Activated T-helper 2 cell treated with anti-CD3 and anti-CD28 coated beads, Interferon-gamma antibody, Interleukin-2, Interleukin-4, amounts not matched to agents 10 μg/mL and 5 μg/mL and 100 μg/mL, durations not matched to agents 14 hours and 24 hours and 36 hours (primary cell): ENCODE measurements at places on chromosomes 6 and 20. TPM values are rescaled to one million over a fixed set of nuclear protein-coding genes. Genes with fewer than 3 reads are reported as not detected.
A peak's percentile ranks its signal among the peaks of the same experiment; 100 is the strongest.

- peak; percentile 95 for DNase-seq
Observed at GRCh38 chr6:32894085-32895005, 40.4 kb downstream of the PSMB9 start.

The BMP6 gene
- 0.78 and 1.1 TPM in 2 replicates for total RNA-seq

DNA sequence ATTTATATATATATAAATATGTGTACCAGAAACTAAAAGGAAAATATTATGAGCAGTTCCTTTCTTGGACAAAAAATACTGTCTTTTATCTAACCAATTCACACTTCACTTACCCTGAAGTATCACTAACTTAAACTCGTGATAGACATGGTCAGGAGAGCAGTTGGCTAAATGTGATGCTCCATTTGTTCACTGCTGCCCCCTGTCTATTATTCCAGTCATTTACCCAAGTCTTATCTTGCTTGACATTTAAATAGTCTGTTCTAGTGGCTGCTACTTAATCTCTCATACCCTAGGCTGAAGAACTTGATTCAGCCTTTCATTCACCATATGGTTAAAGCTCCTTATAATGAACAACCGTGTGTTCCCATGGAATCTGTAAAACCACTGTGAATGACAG, 789.6 kb upstream of the EYS start:
- DNase-seq = no peak

- DNase-seq = no peak
Observed at GRCh38 chr6:160121981-160122380, 366 bp downstream of the SLC22A1 start.

- no peak for DNase-seq
Observed at GRCh38 chr6:112184951-112185350, 69.4 kb downstream of the LAMA4 start.

The CPXM1 gene
- 1.3 and 1.5 TPM in 2 replicates for total RNA-seq

The BPIFB4 gene
- not detected in 2 replicates for total RNA-seq

DNA sequence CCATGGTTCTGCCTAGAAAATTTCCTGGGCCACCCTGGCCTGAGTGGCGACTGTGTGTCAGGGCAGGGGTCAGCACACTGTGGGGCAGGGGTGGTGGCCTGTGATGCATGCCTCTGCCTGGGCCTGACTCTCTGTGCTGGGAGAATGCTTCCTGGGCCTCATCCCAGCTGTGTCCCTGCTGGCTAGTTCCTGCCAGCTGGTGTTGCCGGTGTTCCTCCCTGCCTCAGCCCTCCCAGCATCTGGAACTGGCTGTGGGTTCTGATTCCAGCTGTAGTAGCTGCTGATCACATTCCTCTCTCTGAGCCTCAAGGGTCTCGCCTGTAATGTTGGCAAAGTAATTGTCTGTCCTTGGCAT, 101.5 kb downstream of the SYCP2 start:
- DNase-seq = no peak

GRCh38 chr20:41650231-41650948, 32.2 kb upstream of the CHD6 start:
- no peak for DNase-seq

GRCh38 chr6:56691814-56692213, 49.1 kb upstream of the DST start:
- DNase-seq = no peak

GRCh38 chr20:32344835-32345506, 13.2 kb upstream of the ASXL1 start:
- DNase-seq = no peak

The OPRL1 gene
- total RNA-seq = 0.32 and 0.41 TPM in 2 replicates

The RHAG gene
- total RNA-seq = not detected in 2 replicates

The CST3 gene
- 0.82 and 1.5 TPM in 2 replicates for total RNA-seq

DNA sequence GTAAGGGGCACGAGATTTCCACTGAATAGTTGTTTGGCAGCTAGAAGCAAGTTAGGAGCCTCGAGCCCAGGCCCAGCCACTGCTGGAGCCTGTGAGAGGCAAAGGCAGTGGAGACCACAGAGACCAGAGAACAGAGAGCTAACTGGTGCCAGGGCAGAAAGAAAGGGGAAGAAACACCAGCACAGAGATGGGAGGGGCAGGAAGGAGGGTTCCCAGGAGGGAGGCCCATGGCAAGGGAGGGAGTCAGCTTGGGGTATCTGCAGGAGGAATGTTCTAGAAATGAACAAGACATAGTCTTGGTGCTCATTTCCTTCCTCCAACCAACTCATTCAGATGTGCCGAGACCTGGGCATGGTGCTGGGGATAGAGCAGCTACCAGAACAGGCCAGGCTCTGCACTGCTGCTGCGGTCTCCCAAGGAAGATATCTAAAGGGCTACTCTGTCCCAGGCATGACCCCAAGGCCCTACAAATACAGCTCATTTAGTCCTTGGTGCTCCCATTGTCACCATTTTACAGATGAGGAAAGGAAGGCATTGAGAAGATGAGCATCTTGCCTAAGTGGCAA, 10.7 kb downstream of the ANGPT4 start:
- DNase-seq = no peak

DNA sequence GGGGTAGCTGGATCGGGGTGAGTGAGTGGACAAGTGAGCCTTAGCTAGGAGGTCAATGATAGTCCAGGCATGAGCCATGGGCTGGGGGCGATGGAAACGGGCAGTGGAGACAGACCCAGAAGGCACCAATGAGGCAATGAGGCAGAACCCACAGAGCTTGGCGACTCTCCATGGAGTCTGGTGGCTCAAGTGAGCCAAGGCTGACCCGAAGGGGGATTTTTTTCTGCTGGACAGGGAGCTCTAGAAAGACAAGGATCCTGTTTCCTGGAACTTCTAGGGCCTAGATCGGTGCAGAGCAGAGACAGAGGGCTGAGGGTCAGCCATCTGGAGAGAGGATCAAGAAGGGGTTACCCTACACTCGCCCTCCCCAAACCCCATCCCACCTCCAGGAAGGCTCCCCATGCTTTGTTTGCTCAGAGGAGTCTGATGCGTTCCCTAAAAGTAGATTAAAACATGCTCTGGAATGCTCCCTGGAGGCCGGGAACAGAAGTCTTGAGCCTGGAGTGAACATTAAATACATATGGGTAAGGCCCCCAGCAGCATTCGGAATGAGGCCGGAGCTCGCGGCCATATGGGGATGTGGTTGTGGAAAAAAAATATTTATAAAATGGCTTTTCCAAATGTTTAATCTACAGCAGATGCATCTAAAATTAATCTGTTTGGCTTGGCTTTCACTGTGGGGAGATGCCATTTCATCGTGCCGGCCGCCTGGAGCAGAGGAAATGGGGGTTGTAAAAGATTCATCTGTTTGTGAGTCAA, 237.8 kb upstream of the PMEPA1 start:
- DNase-seq = no peak

The HLA-DOA gene
- total RNA-seq = 0.28 and 0.37 TPM in 2 replicates

DNA sequence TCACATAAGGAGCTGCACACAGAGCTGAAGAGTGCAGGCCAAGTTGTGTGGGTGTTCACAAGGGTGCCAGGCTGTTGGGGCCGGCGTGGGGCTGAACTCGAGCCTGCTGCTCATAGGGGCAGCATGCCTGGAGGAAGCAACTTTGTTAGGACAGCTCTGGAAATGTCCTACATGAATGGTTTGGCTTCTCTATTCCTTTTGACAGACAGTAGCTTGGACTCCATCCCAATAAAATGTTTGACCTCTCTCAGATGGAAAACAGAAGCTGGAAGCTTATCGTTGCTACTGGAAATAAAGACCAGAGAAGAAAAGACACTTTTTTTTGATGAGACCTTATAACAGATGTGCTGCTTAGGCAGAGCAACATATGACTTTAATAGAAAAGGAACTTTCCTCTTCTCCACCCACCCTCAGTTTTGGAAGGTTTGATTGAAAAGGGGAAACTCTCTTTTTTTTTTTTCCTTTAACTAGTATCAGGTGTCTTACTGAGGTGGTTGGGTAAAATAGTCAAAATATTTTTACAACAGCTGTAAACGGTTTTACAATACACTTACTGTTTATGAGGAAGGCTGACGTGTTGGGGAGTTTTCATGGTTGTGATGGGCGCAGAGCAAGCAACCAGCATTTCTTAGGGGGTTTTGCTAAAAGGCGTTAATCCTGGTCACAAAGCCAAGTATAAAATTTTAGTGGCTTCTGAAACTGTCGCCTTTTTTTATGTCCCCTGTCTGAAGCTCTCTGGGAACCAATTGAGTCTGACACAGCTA, 80.7 kb upstream of the EEF1E1 start:
- no peak for DNase-seq
